ENCODE measurements at places on chromosomes 12 and 14.

- DNase-seq = peak; percentile 78
Measured at GRCh38 chr14:73753887-73754795, 40.0 kb upstream of the PNMA1 start.

GRCh38 chr12:41497409-41497808, 309.3 kb downstream of the PDZRN4 start:
- no peak for DNase-seq

GRCh38 chr12:40325349-40325960, 100.7 kb downstream of the LRRK2 start:
- DNase-seq = peak; percentile 46

DNA sequence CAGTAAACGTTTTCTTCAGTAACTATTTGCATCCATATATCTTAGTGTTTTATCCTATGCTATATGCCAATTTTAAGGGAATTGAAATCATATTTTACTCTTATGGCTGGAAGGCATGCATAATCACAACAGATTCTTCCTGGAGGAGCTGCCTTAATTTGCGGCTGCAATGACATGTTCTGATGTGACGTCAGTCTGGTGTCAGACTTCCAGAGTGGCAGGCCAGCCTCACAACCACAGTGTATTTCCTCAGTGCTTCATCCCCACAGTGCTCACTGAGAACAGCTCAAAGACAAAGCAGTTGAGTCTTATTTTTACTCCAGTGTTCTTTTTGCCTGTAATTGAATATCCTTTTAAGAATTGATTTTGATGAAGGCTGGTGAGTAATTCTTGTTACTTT, 107.1 kb downstream of the PLEKHA5 start:
- DNase-seq = peak; percentile 61

DNA sequence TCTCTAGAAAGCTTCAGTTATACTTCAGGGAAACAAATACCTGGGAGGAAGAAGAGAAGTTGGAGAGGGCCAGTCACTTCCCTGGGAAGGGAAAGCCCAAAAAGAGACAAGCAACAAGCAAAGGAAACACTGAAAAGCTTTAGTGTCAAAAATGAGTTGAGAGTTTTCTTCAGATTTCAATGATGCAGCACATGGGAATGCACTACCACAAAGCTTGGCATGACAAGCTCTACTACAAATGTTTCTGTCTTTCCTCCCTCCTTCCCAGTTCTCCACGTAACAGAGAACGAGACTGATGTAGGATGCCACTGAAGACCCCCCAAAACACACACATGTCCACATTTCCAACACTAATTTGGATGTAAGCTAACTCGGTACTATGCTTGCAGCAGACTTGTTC, 26.8 kb upstream of the ADAMTS20 start:
- DNase-seq = no peak

GRCh38 chr12:111758120-111758561, 8.6 kb upstream of the ALDH2 start:
- DNase-seq = no peak

DNA sequence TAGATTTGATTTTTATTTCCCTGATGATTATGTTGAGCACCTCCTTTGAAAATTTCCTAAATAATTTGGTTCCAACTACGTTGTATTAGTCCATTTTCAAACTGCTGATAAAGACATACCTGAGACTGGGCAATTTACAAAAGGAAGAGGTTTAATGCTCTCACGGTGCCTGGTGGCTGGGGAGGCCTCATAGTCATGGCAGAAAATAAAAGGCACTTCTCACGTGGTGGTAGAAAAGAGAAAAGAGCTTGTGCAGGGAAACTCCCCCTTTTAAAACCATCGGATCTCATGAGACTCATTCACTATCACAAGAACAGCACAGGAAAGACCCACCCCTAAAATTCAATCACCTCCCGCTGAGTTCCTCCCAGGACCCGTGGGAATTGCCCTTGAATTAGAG, 372.3 kb downstream of the RPL10L start:
- no peak for DNase-seq

- DNase-seq = no peak
Measured at GRCh38 chr12:26441434-26441833, 246.1 kb downstream of the SSPN start.

- no peak for DNase-seq
Measured at GRCh38 chr14:34964977-34965764, 17.6 kb upstream of the SRP54 start.

All from suppressor macrophage treated with lipopolysaccharide for 1 hour (primary cell).